Dermis blood vessel endothelial cell (primary cell): ENCODE measurements at places on chromosomes 5 and 9.

DNA sequence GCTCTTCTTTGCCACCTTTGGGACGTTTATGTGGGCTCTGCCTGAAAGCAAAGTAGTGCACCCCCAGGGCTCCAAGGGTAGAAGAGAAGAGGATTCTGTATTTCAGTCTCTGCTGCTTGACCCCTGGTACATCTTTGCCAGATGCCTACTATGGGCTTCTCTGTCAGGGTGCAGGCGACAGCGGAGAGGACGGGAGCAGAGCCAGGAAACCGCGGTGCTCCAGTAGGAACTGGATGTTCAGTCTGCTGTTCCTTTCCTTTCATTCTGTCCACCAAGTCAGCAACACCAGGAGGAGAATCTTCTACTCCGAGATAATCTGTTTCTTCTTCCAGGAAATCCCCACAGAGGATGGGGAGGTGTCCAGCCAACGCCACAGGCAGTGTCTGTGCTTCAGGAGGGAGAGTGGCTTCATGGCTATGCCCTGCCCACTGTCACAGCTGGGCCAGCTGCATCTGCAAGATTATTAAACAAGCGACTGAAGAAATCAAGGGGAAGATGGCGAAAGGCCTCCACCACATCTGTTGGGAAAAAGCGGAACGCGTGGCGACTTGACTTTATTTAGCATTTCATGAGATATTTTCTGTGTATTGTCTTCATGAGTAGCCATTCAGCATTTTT is 398.3 kb downstream of the IRX1 start:
- no peak for DNase-seq

GRCh38 chr5:72067682-72068470 is 39.4 kb upstream of the MAP1B start:
- no peak for DNase-seq

- no peak for DNase-seq
Measured at GRCh38 chr5:136927571-136927970, 562.2 kb upstream of the TRPC7 start.

DNA sequence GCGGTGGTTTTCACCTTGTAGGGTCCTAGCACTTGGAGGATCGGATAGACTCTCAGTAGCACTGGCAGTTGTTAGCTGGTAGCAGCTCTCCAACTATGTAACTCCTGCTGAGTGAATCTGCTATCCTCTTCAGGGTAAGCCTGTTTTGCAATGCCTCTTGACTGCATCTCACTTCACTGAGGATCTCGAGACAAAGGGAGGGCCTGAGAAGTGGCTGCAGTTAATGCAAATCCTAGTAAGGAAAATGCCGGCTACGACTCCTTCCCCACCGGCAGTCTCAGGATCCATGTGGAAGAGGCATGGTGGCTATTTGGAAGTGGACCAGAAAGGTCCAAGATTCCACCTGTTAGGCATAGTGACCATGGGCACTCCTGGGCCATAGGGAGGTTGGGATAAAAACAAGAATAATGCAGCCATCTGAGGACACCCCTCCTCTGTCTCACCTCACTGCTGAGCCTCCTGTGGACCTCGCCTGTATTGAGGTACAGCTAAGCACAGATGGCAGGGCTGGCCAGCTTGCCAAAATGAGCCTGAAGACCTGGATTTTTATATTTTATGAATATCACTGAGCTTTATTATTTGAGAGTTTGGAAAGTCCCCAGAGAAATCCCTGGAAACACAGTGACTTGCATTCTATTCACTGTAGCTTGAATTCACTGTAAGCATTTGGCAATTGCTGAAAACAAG is 146.0 kb downstream of the LIFR start:
- DNase-seq, result no peak

DNA sequence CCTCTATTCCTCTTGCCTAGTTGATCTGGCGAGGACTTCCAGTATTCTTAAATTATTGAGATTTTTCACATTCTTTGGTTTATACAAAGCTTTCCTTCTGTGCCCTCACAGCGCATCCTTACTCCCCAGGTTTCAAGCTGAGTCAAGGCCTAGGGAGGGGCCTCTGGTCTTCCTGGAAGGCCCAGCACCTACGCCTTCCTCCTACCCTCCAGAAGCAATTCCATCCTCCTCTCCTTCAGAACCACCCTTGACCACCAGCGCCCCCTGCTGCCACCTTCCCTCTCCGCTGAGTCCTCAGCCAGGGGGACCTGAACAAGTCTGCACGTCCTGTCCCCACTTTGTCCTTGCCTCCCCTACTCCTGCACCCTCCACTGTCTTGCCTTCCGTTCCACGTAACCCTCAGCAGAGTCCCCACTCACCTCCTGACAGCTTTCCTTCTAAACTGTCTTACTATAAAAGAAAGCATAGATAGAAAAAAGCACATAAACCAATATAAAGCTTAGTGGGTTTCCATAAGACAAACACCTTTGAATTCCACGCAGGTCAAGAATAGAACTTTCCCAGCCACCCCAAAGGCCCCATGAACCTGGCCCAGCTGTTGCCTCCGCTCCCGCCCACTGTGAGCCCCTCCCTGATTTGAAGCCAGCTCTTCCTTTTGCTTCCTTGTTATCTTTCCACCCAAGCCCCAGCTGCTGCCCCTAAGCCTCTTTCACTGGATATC is 63.0 kb upstream of the CTSL start:
- DNase-seq, result peak; percentile 85

- no peak for DNase-seq
Measured at GRCh38 chr5:138458384-138458783, 6.9 kb upstream of the EGR1 start.

GRCh38 chr9:127979333-127980059 is 1.3 kb downstream of the EEIG1 start:
- DNase-seq, result peak; percentile 44

GRCh38 chr5:23385036-23385435 is 122.4 kb upstream of the PRDM9 start:
- DNase-seq, result no peak

GRCh38 chr5:373710-374602 is 52.4 kb downstream of the AHRR start:
- DNase-seq, result peak; percentile 85

- no peak for DNase-seq
Measured at GRCh38 chr5:78116167-78116566, 178.3 kb downstream of the AP3B1 start.

GRCh38 chr5:57853929-57854697 is 371.5 kb upstream of the ACTBL2 start:
- no peak for DNase-seq

- no peak for DNase-seq
Measured at GRCh38 chr5:88256872-88257271, 11.8 kb downstream of the TMEM161B start.

- no peak for DNase-seq
Measured at GRCh38 chr5:119328753-119329602, 26.8 kb upstream of the TNFAIP8 start.

- no peak for DNase-seq
Measured at GRCh38 chr9:13215791-13216554, 63.5 kb downstream of the MPDZ start.

GRCh38 chr9:110808599-110808980 is 140.0 kb downstream of the MUSK start:
- DNase-seq, result no peak

GRCh38 chr9:91197232-91198181 is 164.2 kb downstream of the AUH start:
- DNase-seq, result no peak
